ENCODE measurements at places on chromosomes 2 and 18. TPM values are rescaled to one million over a fixed set of nuclear protein-coding genes. Genes with fewer than 3 reads are reported as not detected.

DNA sequence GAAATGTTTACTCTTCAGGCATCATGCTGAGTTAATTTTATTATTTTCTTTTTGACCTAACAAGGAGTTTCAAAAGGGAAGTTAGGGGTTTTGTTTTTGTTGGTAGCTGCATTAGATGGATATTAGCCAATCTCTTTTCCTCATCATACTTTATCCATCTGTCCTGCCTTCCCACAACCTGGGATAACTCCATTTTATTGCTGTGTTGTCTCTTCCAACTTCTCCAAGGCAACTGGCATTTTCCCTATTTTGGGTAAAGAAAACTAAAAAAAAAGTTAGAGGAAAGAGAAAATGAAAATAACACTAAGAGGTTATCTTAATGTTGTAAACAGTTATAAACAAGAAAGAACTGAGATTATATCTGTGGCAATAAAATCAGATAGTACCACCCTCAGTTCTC, 147.0 kb downstream of the PID1 start:
- no peak for DNase-seq

DNA sequence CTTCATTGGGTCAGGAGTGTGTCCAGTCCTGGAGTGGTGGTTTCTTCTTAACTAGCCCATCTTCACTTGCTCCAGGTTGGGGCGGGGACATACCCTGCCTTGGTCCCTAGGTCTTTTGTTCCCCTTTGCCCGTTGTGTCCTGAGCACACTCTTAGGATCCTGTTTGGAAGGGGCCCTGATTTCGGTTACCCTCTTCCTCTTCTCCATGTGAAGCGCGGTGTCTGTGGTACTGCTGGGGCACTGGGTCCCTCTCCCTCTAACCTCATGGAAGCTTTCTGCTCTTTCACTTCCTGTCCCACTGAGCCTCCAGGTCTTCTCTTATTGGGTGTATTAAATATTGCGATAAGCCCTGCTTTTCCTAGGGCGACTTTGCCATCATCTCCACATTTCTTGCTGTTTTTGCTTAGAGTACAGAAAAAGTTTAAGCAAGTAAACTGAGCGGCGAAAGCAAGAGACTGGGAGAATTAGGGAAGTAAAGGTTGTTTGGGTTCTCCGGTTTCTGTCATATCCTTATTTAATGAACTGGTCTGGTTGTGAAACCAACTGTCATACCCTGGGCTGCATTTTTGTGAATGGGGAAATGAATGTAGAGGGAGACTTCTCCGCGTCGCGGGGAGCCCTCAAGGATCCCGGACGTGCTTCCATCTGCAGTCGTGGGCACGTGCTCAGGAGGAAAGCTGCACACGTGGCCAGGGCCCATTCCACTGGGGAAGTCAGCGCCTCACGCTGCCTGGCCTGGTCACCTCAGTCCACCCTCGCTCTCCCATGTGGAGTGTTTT, 73.8 kb upstream of the B3GNT7 start:
- DNase-seq = no peak

- no peak for DNase-seq
These were observed 22.1 kb downstream of the PTRHD1 start for GRCh38 chr2:24771061-24771460.

DNA sequence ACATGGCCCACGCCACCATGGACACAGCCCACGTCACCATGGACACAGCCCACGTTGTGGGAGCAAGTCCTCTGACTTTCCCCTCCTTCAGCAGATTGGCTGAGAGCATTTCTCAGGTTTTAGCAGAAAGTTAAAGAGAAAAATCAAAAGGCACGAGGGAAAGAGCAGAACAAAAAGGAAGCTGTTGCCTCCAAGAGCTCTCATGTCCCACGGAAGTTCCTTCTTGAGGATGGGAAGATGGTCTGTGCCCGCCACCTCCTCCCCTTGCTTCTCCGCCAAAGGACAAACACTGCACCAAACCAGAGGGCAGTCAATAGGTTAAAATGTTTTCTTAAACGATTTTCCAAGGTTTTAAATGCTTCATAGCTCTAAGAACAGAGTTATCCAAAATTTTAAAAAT, 148.4 kb downstream of the HDAC4 start:
- no peak for DNase-seq

GRCh38 chr2:151733771-151734672, at the start of gene NEB:
TSS of gene NEB (minus strand) at chr2:151734476. CDS start at chr2:151733156, 1,320 bp downstream.
- DNase-seq = no peak

TUBA3E gene
- total RNA-seq = not detected

GRCh38 chr2:207083361-207084110, 82.2 kb downstream of the KLF7 start:
- no peak for DNase-seq

GRCh38 chr2:121104721-121105141, 180.3 kb downstream of the TFCP2L1 start:
- no peak for DNase-seq

DNA sequence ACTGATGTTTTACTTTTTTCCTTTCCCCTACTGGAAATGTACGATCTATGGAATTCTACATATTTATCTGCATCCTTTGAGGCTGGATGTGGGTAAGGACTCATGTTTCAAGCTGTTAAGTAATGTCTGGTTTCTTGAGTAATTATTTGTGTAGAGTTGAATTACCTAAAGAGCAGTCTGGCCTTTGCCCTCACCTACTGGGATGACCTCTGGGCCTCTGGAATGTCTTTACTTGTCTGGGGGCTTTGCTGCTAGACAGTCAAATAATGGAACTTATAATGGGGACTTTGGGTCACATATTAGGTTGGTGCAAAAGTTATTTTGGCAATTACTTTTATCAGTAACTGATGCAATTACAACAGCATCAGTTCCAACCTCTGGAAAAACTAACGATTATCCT, 244.7 kb downstream of the CCDC178 start:
- no peak for DNase-seq

GRCh38 chr2:1459727-1460126, 46.5 kb downstream of the TPO start:
- no peak for DNase-seq

- DNase-seq = no peak
These were observed 66.2 kb upstream of the DLX2 start for GRCh38 chr2:172168917-172169346.

- DNase-seq = no peak
These were observed 28.4 kb upstream of the PUM2 start for GRCh38 chr2:20378891-20379519.

- no peak for DNase-seq
These were observed 137.5 kb upstream of the RNF152 start for GRCh38 chr18:62030091-62030985.

NGEF gene
- total RNA-seq = 4.9 TPM

- no peak for DNase-seq
These were observed 244.6 kb upstream of the HNRNPA3 start for GRCh38 chr2:176967911-176968450.

DNA sequence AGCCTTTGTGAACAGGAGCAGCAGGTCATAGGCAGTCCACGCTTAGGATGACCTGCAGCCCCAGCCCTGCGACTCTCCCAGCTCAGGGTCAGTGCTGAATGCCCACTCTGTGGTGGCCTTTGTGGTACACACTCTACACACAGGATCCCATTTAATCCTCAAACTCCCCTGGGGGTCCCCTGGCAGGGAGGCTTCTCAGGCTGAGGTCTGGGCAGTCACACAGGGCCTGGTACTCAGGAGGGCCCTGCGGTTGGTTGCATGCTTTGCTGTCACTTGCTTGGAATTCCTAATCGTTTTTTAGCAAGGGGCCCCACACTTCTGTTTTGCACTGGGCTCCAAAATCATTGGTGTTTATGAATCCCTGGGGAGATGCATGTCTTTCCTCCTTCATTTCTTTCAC, 113.0 kb downstream of the EML6 start:
- no peak for DNase-seq

DNA sequence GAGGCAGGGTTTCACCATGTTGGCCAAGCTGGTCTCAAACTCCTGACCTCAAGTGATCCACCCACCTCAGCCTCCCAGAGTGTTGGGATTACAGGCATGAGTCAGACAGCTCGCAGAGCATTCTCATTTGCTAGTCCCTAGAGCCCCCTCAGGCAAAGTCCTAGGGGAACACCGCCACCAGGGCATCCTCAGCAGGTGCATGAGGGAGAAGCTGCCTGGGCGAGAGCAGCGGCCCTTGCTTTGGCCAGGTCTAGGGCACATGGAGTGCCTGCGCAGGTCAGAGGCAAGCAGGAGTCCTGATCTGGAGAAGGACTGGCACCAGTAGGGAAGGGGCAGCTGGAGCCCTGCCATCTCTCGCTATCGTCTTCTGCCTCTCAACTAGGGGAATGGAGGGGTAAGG, 32.4 kb downstream of the NGEF start:
- no peak for DNase-seq

EPB41L3 gene
- total RNA-seq = 53.0 TPM

GDF7 gene
- 9.3 TPM for total RNA-seq
